Stimulated activated CD8-positive, alpha-beta memory T cell treated with anti-CD3 and anti-CD28 coated beads, Interleukin-12 subunit alpha, Interleukin-12 subunit beta, amount 100 ng/mL, for 4 hours (primary cell): ENCODE measurements at places on chromosomes 6 and 20.

DNA sequence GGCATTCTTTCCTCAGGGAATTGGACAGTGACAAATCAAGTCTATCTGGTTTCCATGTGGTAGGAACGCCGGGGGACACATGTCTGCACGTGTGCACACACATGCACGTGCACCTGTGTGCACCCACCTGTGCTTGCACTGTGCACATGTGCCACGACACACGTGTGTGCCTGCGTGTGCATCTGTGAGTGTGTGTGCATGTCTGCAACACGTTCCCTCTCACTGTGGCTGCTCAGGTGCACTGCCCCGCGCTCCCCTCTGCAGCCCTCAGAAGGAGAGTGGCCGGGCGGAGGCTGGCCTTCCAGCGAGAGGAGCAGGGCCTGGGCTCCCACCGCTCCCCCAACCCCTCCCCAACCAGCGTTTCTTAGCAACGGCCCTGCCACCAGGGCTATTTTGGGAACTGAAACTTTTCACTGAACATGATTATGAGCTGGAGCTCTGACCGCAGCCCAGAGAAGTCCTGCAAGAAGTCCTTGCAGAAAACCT, 147.8 kb downstream of the PHACTR3 start:
- DNase-seq = no peak

DNA sequence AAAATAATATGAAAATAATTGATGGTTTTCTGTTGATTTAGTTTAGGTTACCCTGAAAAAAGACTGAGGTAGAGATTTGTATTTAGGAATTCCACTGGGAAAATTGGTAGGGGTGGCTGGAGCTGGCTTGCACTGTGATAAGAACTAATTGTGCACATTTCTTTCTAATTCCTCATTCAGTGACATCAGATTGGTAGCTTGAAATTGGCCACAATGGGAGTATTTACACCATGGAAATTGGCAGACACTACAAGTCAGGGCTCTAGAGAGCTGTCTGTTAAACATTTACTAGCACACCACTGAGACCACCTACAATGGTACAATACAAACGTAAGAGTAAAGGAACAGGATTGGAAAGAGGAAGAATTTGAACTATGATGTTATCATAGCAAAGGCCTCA, 52.0 kb upstream of the ISM1 start:
- no peak for DNase-seq

DNA sequence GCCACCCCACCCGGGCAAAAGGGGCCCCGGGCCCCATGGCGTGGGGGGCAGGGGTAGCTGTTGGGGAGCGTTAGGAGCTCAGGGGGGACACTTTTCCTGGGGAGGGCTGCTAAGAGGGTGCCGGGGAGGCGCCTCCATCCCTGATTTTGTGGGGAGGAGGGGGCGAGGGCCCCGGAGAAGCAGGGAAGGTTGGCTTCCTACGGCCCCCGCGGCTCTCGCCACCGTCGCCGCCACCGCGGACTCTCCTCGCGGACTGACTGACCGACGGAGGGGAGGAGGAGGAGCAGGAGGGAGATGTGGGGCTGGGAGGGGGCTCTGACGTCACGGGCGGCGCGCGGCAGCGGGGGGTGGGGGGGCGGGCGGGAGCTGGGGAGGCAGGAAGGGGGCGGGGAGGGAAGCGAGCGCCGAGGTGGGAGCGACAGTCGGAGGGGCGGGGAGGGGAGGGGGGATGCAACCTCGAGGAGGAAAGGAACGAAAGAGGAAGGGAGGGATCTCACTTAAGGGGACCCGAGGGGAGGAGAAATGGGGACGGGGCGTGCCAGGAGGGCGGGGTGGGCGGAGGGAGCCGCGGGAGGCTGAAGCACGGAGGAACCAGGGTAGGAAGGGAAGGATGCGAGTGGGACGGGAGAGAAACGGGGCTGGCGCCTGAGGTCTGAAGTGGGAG, 5.1 kb downstream of the GABBR1 start:
- peak; percentile 43 for DNase-seq

DNA sequence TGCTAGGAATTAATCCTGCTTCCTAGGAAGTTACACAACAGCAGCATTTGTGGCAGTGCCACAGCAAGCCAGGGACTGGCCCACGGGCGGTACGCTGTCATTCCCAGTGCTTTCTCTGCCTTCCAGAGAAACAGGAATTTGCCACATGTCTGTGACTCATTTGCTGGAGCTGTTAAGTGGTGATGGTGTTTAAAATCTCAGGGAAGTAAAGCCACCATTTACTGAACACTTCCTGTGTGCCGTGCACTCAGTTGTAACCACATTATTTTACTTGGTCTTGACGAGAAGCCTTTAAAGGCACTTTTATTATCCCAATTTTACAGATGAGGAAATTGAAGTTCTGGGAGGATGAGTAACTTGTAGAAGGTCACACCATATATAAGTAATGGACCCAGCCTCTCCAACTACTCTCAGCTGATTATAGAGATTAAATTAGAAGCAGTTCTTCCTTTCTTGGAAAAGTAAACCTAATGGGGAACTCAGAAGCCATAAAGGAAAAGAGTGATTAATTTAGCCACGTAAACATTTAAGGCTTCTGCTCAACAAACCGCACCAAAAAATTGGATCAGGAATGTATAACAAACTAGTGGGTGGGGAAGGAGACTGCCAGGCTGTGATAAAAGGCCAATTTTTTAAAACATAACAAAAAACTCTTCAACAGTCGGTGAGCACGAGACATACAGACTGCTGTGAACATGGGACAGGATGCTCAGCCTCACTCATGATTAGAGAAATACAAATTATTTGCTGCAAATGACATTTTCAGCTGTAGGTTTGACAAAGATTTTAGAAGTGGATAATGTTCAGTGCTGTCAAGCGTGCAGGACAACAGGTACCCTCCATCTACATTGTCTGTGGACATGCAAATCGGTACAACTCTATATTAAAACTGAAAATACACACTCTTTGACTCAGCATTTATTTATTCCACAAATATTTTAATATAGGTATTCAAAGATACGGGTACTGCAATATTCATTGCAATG, 311.2 kb downstream of the NRN1 start:
- no peak for DNase-seq

DNA sequence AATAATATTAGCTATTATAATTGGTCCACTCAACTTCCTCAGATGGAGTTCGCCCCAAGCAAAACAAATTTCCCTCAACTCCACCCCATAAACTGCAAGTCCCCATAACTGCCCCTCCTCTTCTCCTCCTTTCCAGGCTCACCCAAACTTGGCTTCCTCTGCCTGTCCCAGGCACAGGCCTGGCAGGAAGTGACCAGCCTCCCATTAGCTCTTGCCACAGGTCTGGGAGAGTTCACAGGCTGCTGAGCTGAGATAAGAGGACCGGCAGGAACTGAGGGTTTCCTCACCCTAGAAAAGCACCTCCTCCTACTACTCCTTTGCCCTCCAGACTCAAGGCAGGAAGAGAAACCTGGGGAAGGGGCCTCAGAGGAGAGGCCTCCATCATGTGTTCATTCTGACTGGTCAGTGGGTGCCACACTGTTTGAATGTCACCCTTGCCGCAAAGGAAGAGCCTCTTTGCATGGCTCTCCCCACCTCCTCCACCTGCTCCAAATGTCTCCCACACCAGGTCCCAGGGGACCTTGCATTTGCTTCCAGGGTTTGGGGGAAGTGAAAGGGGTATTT, 24.5 kb upstream of the SMIM29 start:
- DNase-seq = no peak

DNA sequence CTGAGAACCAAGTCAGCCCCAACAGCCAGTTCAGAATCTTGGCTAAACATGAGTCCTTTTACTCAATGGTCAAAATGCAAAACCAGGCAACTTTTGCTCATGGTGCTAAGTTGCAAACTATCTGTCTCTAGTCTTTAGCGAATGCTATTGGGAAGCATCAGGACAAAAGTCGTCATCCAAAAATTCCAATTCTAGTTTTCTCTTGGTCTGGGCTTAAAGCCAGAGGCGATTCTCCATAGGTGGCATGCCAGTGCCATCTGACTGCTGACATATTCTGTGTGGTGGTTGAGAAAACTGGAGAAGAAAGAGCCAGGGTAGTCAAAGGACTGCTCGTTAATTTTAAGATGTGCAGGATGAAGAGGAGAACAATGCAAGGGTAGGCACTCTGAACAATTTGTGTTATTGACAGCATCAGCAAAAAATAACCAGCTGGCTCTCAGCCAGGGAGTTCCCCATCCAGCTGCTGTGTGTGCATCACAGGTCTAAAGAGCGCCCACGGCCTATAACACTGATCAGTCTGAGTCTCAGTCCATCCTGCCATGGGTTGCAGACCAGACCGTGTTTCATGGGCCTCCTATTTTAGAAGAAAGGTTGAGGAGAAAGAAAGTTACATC, 313.6 kb downstream of the ALDH8A1 start:
- no peak for DNase-seq

- DNase-seq = no peak
Observed at GRCh38 chr6:45900808-45901752, 114.6 kb downstream of the CLIC5 start.

GRCh38 chr6:151209071-151209831, 30.5 kb upstream of the AKAP12 start:
- DNase-seq = no peak

- no peak for DNase-seq
Observed at GRCh38 chr6:98944598-98945081, 3.1 kb downstream of the FBXL4 start.

GRCh38 chr20:50186151-50186885, 4.3 kb upstream of the CEBPB start:
- DNase-seq = peak; percentile 66

- DNase-seq = no peak
Observed at GRCh38 chr6:7119272-7119801, 11.6 kb downstream of the RREB1 start.

GRCh38 chr6:156778454-156779205, 1.5 kb downstream of the ARID1B start:
- peak; percentile 40 for DNase-seq

GRCh38 chr6:46556053-46556452, 64.8 kb upstream of the RCAN2 start:
- DNase-seq = no peak

GRCh38 chr6:157946865-157947532, 34.7 kb upstream of the SYNJ2 start:
- no peak for DNase-seq

- DNase-seq = no peak
Observed at GRCh38 chr20:38674765-38675133, 49.5 kb upstream of the SLC32A1 start.

- DNase-seq = no peak
Observed at GRCh38 chr6:3665608-3666007, 85.9 kb downstream of the PXDC1 start.

GRCh38 chr20:38872036-38872435, 54.2 kb upstream of the FAM83D start:
- no peak for DNase-seq

GRCh38 chr6:40485795-40486194, 101.4 kb downstream of the LRFN2 start:
- no peak for DNase-seq
